Heart left ventricle (tissue), 16 donors: ENCODE measurements at places on chromosomes 13 and 19. TPM values are rescaled to one million over a fixed set of nuclear protein-coding genes. Genes with fewer than 3 reads are reported as not detected.

Gene RTBDN
- polyA plus RNA-seq = not detected

Gene OR7E24
- not detected for polyA plus RNA-seq

Gene ONECUT3
- not detected for polyA plus RNA-seq

Gene PBX4
- not detected for polyA plus RNA-seq

DNA sequence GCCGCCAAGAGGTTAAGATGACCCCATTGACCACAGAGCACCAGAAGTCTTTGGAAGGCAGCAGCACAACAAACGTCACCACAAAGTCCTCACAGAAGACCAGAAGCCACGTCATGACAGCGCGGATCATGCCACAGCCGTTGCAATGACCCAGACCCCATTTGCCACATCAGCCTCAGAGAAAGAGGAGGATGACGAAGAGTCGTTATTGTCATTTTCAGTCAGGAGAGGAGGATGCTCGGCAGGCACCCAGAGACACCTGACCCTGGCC is 29.6 kb upstream of the CD33 start:
- peaks cover 11% of the 10 kb centered on the region for H3K27me3 ChIP-seq
- DNase-seq = no peak
- H3K36me3 ChIP-seq = no peaks in the 10 kb centered on the region
- no peak overlapping the region for H3K4me3 ChIP-seq
- H3K27ac ChIP-seq = no peak overlapping the region

- no peak overlapping the region for H3K27ac ChIP-seq
- no peak for DNase-seq
- no peak overlapping the region for H3K4me3 ChIP-seq
- H3K4me1 ChIP-seq = peaks cover 10% of the 10 kb centered on the region
- H3K27me3 ChIP-seq = peaks cover 29% of the 10 kb centered on the region
- H3K36me3 ChIP-seq = no peaks in the 10 kb centered on the region
These were observed 16.0 kb downstream of the TM6SF2 start for GRCh38 chr19:19257137-19257536.

DNA sequence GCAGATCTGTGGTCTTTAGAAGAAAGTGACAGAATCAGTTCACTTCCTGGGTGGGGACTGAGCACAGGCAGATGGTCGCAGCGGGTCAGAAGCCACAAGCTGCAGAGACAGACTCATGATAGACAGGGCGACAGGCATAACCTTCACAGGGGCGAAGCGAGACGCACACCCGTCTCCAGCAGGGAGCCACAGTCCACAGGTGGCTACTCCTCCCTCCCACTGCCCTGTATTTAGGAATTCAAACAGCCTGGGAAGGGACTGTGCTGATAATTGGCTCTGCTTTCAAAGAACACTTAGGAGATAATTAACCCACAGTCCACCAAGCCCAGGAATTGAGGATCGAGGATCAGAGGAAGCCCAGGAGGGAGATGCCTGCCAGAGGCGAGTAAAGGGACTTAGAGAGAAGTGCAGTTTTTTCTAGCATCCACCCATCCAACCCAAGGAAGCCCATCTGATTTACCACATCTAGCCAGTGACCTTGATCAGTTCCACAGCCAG is 23.2 kb downstream of the RFX2 start:
- no peak for DNase-seq
- no peaks in the 10 kb centered on the region for H3K27me3 ChIP-seq
- no peaks in the 10 kb centered on the region for H3K36me3 ChIP-seq
- peak overlapping the region; percentile 76 for H3K27ac ChIP-seq
- peaks cover 51% of the 10 kb centered on the region for H3K4me1 ChIP-seq

DNA sequence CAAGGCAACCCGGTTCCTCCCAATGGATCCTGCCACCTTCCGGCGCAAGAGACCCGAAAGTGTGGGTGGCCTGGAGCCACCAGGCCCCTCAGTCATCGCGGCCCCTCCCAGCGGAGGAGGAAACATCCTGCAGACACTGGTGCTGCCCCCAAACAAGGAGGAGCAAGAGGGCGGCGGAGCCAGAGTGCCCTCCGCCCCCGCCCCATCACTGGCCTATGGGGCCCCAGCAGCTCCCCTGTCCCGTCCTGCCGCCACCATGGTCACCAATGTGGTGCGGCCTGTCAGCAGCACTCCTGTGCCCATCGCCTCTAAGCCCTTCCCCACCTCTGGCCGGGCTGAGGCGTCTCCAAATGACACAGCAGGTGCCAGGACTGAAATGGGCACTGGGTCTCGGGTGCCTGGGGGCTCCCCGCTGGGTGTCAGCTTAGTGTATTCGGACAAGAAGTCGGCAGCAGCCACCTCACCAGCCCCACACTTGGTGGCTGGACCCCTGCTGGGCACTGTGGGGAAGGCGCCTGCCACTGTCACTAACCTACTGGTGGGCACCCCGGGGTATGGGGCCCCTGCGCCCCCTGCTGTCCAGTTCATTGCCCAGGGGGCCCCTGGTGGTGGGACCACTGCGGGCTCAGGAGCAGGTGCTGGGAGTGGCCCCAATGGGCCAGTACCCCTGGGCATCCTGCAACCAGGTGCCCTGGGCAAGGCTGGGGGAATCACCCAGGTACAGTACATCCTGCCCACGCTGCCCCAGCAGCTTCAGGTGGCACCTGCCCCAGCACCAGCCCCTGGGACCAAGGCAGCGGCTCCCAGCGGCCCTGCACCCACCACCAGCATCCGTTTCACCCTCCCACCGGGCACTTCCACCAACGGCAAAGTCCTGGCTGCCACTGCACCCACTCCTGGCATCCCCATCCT is 11.2 kb upstream of the PRR19 start:
- peaks cover 82% of the 10 kb centered on the region for H3K36me3 ChIP-seq
- peaks cover 13% of the 10 kb centered on the region for H3K4me1 ChIP-seq
- H3K27ac ChIP-seq = no peak overlapping the region
- no peak for DNase-seq
- no peak overlapping the region for H3K4me3 ChIP-seq
- no peaks in the 10 kb centered on the region for H3K27me3 ChIP-seq

DNA sequence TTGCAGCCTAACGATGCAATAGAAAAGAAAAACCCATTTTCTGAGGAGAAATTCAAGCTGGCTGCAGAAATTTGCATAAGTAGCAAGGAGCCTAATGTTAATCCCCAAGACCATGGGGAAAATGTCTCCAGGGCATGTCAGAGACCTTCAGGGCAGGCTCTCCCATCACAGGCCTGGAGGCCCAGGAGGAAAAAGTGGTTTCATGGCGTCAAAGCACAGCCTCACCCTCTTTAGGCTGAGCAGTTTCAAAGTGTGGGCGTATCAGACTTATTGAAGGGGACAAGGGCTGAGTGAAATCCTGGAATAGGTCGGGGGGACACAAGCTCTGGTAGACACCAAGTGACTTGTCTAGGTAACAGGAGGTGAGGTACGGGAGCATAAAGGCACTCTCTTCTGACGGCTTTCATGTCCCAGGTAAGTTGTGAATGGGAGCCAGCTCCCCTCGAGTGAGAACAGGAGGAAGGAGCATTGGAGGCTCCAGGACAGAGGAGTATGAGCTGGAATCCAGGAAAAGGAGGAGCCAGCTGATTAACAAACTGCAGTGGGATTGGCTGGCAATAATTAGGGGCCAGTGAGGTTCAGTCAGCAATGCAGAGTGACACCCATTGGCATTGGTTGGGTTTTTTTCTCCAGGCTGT is 35.8 kb downstream of the MRPL57 start:
- H3K4me1 ChIP-seq = no peaks in the 10 kb centered on the region
- no peak overlapping the region for H3K4me3 ChIP-seq
- no peak overlapping the region for H3K27ac ChIP-seq
- DNase-seq = no peak
- H3K27me3 ChIP-seq = no peaks in the 10 kb centered on the region
- no peaks in the 10 kb centered on the region for H3K36me3 ChIP-seq

- H3K36me3 ChIP-seq = no peaks in the 10 kb centered on the region
- H3K4me1 ChIP-seq = no peaks in the 10 kb centered on the region
- DNase-seq = no peak
These were observed 114.8 kb upstream of the TDRD3 start for GRCh38 chr13:60282186-60282585.

DNA sequence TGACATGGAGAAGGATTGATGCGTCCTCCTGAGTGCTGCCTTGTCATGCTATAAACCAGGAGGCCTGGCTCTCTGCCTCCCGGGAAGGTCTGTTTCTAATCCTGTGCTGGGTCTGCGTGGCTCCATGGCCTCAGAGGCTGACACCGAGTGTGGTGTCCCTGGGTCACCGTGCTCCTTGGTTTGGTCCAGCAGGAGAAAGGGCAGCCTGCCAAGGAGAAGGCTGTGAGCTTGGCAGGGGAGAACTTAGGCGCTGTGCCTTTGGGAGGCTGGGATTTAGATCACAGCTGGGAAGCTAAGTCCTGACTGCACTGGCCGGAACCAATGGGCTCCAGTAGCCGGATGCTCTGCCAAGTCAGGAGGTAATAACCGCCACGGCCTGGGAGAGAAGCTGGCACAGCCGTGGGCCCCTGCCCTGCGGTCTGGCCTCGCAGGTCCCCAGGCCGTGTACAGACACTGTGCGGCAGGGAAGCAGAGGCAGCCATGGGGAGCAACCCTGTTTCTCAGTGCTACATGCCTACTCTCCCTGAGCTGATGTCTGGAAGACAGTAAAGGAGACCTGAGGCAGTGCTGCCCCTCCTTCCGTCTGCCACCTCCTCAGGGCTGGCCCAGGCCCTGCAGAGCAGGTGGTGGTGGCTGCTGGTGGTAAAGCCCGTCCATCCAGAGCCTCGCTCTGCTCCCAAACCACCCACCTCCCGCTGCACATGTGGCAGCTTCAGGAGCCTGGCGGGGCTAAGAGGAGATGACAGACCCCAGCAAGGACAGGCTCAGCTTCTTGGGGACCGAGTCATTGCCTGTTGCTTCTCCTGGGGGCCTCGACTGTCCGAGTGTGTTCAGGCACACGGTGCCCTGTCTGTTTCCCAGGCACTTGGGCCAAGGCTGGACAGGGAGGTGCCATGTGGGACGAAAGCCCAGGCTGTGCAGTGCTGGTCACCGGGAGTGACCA is 44.9 kb downstream of the C13orf46 start:
- peak; percentile 97 for DNase-seq
- H3K36me3 ChIP-seq = no peaks in the 10 kb centered on the region
- H3K4me3 ChIP-seq = no peak overlapping the region
- peaks cover 26% of the 10 kb centered on the region for H3K4me1 ChIP-seq
- H3K27ac ChIP-seq = peak overlapping the region; percentile 80

GRCh38 chr19:32744555-32745325 is 25.2 kb downstream of the TDRD12 start:
- no peak overlapping the region for H3K27ac ChIP-seq
- no peaks in the 10 kb centered on the region for H3K36me3 ChIP-seq
- H3K4me3 ChIP-seq = no peak overlapping the region

DNA sequence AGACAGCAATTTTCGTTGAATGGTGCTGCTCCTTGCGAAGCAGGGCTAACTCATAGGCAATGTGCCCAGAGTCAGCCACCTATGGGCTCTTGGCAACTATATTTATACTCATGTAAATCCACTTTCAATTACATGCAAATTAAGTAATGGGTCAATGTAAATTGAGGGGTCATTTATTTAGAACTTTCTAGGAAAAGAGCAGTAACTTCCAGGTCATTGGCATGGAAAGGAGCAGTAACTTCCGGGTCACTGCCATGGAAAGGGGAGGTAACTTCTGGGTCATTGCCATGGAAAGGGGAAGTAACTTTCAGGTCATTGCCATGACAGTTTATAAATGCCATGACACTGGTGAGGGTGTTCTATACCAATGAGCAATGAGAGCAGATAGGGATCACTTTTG is 11.6 kb downstream of the KLK4 start:
- no peaks in the 10 kb centered on the region for H3K4me1 ChIP-seq
- H3K27ac ChIP-seq = no peak overlapping the region
- no peaks in the 10 kb centered on the region for H3K27me3 ChIP-seq
- H3K36me3 ChIP-seq = no peaks in the 10 kb centered on the region
- no peak overlapping the region for H3K4me3 ChIP-seq
- DNase-seq = no peak
